ENCODE measurements at places on chromosomes 12 and 14.

GRCh38 chr12:50221228-50222008, 54.2 kb upstream of the CERS5 start:
- peak; percentile 3 for DNase-seq

DNA sequence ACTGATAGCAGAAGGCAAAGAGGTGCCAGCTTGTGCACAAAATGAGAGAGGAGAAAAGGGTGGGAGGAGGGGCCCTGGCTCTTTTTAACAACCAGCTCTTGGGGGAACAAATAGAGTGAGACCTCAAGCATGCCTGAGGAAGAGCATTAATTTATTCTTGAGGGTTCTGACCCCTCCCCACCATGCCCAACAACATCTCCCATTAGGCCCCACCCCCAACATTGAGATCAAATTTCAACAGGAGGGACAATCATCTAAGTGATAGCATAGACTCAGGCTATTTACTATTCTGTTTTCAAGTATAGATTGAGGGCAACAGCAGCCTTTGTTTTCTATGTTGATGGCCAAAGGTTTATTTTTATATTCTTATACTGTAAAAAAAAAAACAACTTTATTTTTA, 59.7 kb downstream of the FUT8 start:
- no peak for DNase-seq

GRCh38 chr12:21678959-21679358, 21.3 kb upstream of the LDHB start:
- DNase-seq, result no peak

DNA sequence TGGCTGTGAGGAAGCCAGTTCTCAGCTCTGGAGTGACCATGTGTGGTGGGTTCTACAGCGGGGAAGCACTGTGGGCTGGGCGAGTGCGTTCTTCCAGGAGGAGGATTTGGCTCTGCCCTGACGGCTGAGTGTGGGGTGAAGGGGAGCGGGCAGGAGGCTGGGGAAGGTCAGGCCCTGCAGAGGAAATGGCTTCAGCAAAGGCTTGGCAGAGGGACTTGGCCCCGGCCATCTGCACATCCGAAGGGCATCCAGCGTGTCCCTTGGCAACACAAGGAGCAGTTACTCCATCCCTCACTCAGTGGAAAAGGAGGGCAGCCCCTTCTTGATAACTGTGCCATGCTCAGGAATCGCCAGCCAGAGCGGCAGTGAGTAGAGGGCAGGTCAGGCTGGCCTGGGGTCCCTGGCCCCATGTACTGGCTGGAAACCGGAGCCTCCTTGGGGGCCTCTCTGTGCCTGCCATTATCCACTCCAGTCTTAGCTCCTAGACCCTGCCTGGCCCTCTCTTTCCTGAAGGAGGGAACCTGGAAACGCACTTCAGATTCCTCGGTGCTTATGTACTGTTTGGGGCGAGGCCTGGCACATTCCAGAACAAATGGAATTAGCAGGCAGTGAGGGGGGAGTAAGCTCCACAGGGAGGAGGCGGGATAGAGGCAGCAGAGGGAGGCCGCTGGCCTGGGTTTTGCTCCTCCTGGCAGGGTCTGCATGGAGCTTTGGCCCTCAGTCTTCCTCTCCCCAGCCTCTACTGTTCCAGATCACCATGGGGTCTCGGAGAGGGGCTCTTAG, 133.6 kb upstream of the NCOR2 start:
- DNase-seq, result no peak

- peak; percentile 75 for DNase-seq
Observed at GRCh38 chr12:3202734-3203446, 125.7 kb downstream of the TSPAN9 start.

GRCh38 chr12:1608713-1609119, 14.3 kb upstream of the FBXL14 start:
- no peak for DNase-seq

DNA sequence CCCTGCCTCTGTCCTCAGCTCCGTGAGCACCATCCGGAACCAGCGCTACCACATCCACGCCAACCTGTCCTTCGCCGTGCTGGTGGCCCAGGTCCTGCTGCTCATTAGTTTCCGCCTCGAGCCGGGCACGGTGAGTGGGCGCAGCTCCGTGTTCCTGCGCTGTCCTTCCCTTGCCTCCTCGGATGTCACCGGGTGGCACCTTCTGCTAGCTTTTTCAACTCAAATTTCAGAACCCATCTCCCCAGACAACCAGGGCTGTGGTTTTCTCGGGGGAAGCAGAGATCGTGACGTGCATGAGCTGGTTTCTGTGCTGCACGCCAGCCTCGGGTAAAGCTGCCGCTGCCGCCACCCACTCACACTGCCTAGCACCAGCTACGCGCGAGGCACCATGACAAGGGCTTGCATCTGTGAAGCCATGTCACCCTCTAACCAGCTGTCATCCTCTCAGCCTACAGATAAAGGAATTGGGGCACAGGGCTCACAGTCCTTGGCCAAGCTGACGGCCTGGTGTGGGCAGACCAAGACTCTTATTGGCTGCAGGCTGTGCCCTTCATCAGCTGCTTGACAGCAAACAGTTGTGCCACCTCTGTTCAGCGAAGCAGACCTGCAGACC, 152.1 kb downstream of the ADGRD1 start:
- DNase-seq, result no peak

DNA sequence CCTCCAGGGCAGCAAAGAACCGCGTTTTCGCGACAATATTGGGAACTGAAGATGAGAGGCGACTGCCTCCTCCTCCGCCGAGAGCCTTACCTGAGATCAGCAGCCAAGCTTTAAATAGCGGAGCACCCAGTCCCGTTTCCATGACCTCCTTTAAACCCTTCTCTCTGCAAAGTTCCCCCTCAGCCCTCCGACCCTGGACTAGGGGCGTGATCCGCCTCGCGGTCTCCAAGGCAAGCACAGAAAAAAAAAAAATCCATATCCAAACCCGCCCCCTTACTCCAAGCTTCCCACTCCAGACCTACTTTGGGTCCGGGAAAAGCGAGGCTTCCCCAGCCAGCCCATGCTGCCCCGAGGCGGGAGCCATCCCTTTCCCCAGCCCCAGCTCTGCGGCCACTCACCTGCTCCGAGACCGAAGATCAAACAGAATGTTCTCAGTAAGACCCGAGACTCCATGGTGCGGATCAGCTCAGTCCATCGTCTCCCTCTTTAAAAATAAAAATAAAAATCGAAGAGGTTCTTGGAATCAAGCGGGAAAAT, 630 bp downstream of the NELL2 start:
- DNase-seq, result peak; percentile 33

- no peak for DNase-seq
Observed at GRCh38 chr12:108609537-108610335, 11.9 kb upstream of the TMEM119 start.

DNA sequence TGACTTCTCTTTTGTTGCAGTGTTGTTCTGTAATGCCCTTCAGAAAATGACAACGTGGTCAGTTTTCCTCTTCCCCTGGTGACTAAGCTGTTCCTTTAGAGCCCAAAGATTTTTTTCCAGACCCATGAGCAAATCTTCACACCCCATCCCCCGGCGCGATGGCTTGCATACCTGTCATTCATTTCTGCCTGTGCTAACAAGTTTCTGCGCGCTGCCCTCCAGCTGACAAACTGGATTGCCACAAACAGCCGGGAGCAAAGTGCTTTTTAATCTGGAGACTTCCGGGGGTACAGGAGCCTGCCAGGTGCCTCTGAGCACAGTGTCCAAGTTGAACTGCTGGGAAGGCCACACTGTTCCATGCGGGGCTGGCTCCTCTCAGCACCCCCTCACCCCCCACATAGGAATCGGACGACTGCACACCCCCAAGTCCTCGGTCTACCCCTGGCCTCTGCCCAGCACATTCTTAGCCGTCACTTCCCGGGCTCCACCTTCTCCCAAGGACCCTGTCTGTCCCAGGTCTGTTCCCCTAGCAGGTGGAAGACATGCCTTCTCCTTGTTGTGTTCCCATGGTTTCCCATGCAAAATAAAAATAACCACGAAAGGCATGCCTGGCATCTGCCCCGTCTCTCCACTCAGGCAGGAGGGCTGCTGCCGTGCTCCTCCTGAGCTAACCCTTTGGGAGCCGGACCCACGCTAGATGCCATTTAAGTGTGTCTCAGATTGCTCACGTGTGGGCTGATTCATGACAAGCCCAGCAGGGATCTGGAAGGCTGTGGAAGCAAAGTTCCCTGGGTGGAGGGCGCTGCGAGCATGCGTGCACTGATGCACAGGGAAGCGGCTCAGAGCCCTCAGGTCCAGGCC, 14.1 kb downstream of the RILPL1 start:
- no peak for DNase-seq

- DNase-seq, result no peak
Observed at GRCh38 chr12:11787933-11788849, 138.7 kb downstream of the ETV6 start.

DNA sequence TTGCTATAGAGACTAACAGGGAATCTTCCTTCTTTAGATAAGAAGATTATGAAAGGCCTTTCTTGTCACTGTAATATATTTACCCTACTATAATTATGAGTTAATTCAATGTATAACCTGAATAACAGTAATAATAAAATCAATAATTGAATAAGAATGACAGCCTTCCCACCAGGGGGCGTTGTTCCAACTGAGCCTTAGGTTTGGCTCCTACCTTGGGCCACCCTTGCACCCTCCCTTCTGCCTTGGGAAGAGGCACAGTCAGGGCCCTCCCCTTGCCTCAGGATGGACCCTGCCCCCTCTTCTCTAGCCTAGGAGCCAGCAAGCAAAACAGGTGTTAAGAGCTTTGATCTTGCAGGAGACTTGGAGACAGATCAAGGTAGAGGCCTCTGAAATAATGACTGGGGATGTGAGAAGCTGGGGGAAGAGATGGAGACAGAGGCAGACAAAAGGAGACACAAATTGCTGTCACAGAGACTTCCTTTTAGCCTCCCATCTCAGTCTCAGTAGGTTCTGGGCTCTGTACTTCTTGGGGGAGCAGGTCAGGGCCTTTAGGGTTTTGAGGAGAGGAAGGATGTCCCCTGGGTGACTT, 40.1 kb upstream of the CISTR start:
- DNase-seq, result peak; percentile 6

DNA sequence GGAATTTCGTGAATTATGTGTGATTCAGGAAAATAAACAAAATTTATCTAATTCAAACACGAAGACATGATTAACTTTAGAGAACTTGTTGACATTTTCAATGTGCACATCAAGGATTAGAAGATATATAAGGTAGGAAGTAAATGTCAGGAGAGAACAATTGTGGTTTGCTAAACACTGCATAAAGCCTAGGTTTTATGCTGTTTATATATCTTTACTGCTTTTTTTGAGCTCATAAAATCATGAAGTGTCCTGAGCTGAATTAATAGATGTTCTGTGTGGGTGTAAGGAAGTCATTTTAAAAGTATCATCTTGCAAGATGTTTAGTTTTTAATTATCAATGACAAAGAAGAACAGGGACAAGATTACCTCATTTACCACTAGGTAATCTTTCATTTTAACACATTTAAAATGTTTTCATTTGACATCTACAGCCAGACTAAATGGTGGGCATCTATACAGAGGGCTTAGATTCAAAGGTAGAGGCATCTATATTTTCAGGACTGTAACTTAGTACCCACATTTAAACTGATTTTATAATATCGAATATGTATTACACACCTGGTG, 382.8 kb downstream of the ADAMTS20 start:
- no peak for DNase-seq

- DNase-seq, result no peak
Observed at GRCh38 chr14:48536318-48536717, 860.9 kb upstream of the MDGA2 start.

GRCh38 chr12:10562306-10562933, 51.0 kb downstream of the MAGOHB start:
- DNase-seq, result peak; percentile 9

DNA sequence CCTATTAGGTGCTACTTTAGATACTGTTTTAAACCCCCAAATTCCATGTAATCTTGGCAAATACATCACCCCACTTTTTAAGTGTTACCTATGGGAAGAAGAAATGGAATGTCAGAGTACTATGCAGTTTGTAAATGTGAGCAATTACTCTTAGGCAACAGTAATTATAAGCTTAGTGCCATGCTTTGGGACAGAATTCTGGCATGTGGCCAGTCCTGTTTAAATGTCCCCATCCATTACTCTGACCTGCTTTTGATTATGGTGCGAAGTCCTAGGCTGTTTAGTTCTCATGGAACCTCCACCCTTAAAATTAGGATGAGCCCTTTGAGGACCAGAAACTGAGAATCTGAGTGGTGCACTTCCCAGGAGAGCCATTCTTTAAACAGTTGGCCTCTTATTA, 321.4 kb upstream of the RGS6 start:
- no peak for DNase-seq

- no peak for DNase-seq
Observed at GRCh38 chr12:6316921-6317692, 6.6 kb downstream of the PLEKHG6 start.

DNA sequence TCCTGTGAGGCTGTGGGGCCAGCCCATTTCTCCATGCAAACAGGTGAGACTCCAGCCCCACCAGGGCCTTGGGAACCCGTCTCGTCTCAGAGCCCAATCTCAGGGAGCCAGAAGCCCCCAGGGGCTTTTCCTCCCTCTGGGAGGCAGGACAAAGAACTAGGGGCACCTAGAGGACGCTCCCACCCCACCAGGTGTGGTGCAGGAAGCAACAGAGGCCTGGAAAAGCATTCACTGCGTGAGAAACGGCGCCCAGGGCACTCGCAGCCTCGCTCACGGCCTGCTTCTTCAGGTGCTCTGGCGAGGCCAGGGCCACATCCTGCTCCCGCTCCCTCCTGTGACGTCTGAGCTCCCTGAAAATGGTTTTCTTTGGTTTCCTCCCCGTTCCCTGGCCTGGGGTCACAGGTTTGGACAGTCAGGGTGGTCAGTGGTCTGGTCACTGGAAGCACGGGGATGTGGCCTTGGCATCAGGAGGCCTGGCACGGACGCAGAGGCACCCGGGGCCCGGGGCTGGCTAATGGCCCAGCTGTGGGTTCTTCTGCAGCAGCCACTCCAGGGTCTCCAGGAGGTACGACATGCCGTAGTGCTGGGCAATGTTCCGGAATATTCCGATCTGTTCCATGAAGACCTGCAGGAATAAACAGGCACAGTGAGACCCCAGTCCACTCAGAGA, 5.7 kb downstream of the P2RX2 start:
- DNase-seq, result no peak

DNA sequence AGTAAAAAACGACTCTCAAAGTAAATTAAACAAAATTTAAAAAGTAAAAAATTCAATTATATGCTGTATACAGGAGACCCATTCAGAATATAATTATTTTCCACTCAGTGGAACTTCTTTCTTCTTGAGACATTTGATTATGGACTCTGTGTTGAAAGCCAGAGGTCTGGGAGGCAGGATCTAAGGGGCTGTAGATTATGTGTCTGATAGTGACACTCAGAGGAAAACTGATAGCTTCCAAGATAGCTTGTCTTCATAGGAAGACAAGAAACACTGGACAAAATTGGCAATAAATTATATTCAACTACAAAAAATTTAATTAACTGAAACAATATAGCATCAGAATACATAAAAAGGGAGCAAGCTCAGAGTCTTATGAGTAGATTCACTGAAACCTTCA, 135.8 kb downstream of the KITLG start:
- DNase-seq, result no peak

DNA sequence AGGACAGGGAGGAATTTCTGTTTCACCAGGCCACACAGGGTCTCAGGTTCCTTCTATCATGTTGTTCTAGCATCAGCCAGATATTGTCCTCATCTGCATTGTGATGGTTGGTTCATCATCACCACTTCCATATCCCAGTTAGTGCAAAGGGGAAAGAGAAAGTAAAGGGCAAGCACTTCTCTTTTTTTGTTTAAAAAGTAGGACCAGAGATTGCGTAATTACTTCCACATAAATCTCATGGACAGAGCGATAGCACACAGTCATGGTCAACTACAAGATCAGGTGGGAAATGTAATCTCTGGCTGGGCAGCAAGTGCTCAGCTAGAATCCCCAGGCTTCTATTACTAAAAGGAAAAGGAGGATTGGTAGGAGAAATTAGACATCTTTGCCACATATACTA, 155.1 kb downstream of the KIF21A start:
- no peak for DNase-seq

All from neural crest cell (in vitro differentiated cells).